ENCODE measurements at places on chromosomes 16 and 17.

GRCh38 chr17:63423251-63423950 lies 22.7 kb downstream of the CYB561 start:
- DNase-seq = no peak

DNA sequence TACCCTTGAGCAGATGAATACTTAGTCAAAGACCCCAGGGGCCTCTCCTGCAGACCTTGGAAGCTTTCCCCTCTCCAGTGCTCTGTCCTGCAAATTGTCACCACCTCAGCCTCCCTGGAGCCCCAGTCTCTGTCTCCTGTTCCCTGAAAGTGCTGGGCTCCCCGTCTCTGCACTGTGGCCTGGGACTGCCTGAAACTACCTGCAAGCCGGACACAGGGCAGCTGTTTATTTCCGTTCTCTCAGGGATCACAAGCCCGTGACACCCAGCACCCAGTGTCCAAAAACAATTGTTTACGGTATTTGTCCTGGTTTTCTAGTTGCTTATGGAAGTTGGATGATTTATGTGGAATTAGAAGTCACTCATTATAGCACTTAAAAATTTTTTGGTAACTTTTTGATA lies 81.6 kb upstream of the CHMP6 start:
- no peak for DNase-seq

DNA sequence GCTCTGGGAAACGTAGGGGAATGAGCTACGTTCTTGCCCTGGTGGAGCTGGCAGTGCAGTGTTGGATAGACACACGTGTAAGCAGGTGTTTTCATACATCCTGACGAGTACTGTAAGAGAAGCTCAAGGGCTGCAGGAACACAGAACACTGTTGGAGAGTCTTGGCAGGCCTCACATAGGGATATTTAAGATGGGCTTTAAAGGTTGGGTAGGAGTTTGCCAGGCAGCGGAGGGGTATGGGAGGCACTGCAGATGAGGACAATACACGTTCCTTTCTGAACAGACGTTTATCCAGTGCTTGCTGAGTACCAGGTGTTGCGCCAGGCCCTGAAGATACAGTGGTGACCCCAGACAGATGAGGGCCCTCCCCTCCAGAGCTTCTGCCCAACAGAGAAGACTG lies 6.3 kb downstream of the KDM8 start:
- DNase-seq = no peak

GRCh38 chr17:811051-811784 lies 29.1 kb downstream of the MRM3 start:
- no peak for DNase-seq

- DNase-seq = no peak
Observed at GRCh38 chr16:11310997-11311561, 29.9 kb upstream of the PRM1 start.

DNA sequence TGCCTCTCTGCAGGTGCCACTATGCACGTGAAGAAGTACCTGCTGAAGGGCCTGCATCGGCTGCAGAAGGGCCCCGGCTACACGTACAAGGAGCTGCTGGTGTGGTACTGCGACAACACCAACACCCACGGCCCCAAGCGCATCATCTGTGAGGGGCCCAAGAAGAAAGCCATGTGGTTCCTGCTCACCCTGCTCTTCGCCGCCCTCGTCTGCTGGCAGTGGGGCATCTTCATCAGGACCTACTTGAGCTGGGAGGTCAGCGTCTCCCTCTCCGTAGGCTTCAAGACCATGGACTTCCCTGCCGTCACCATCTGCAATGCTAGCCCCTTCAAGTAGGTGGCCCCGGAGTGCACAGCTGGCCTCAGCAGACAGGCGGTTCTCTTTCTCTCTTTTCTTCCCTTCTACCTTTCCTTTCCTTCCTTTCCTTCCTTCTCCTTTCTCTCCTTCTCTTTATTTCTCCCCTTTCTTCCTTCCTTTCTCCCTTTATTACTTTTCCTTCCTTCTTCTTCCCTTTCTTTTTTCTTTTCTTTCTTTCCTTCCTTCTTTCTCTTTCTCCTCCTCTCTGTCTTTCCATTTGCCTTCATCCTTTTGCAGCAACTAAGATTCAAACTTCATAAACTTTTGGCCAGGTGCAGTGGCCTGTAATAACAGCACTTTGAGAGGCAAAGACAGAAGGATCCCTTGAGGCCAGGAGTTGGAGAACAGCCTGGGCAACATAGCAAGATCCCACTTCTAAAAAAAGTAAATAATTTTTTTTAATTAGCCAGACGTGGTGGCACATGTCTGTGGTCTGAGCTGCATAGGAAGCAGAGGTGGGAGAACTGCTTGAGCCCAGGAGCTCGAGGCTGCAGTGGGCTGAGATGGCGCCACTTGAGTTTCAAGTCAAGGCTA lies 46.7 kb downstream of the SCNN1B start:
- DNase-seq = no peak

- no peak for DNase-seq
Observed at GRCh38 chr17:61160789-61161445, 238.7 kb upstream of the TBX2 start.

GRCh38 chr17:68346448-68346847 lies 55.2 kb downstream of the ARSG start:
- peak; percentile 25 for DNase-seq

- DNase-seq = no peak
Observed at GRCh38 chr16:2914233-2914632, 2.5 kb downstream of the FLYWCH1 start.

DNA sequence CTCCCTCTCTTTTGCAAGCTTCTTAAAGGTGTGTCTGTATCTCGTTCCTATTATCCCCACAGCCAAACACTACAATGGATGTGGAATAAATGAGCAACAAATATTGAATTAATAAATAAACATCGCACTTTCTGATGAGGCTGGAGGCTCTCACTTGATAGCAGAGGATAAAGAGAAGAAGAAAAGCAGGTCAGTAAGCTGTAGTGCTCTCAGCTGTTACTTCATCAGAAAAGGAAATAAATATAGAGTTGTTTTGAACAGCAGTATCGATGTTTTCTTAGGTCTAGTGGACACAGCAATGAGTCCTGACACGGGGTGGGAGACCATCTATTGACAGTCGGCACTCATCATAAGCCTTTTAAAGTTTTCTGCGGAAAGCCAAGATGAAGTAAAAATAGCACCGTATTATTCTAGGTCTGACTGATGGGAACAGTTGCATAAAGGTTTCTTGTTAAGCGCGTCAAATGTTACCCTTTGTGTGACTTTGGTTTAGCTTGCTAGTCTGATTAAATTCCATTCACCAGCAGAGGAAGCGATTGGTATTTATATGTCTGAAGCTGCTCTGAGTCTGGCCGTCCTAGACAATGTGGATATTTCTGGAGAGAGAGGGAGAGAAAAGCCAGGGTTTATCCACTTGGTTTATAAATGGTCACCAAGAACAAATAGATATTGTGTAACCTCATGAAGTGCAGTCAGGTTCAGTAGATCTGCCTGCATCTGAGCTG lies 646.1 kb downstream of the CDH11 start:
- no peak for DNase-seq
